ENCODE measurements at places on chromosomes 1 and 21.

GRCh38 chr1:117627546-117628130, 21.8 kb downstream of the TENT5C start:
- no peak for DNase-seq

DNA sequence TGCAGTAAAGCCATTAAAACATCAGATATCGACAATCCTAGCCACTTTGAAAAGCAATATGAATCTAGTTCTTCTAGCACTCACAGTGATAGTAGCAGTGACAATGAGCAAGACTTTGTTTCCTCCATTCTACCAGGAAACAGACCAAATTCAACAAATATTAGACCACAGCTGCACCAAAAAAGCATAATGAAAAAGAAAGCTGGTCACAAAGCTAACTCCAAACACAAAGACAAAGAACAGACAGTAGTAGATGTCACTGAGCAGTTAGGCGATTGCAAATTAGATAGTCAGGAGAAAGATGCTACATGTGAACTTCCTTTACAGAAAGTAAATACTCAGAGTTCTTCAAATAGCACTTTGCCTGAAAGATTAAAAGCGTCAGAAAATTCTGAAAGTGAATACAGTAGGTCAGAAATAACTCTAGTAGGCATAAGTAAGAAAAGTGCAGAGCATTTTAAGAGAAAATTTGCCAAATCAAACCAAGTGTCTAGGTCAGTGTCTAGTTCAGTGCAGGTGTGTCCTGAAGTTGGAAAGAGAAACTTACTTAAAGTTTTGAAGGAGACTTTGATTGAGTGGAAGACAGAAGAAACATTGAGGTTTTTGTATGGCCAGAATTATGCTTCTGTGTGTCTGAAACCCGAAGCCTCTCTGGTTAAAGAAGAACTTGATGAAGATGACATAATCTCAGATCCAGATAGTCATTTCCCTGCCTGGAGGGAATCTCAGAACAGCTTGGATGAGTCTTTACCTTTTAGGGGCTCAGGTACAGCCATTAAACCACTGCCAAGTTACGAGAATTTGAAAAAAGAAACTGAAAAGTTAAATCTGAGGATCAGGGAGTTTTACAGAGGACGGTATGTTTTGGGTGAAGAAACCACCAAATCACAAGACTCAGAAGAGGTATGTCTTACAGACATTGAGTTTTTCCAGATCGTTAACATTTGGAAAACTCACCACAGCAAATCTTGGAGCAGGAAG, 24.9 kb downstream of the RPAP2 start:
- DNase-seq: no peak

DNA sequence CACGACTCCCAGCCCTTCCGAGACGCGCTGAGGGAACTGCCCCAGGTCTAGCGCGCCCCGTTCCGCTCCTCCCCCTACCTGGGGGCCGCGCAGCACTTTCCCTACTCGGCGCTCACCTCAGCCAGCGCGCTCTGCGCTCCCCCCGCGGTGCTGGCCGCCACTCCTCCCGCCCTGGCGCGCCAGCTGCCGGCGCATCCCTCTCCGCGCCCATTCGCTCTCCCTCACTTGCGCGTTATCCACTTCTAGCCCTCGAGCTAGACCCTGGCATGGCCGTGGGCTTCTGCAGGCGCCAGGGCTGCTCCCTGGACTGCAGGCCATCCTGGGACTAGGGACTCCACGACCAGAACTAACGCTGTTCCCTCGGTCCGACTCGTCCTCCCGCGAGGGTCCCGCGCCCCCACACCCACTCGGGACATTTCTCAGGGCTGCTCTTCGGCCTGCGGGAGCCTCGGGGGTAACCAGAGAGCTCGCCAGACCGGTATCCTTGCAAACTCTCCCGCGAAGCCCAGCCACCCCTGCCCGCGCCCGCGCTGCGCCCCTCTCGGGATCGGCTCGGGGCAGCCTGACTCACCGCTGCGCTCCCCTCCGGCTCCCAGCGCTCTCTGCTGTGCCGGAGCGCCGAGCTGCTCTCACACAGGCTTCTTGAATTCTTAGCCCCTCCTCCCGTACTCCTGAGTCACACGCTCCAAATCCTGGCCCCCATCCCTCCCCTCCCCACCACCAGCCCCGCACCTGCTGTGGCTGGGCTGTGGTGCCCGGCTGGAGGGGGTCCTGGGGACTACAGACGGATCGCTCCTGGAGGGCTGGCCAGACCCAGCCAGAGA, at the start of gene NGF:
TSS of gene NGF (minus strand) at position 617 of the 824 bp plus-strand sequence. CDS start 51,454 bp downstream, outside the sequence.
- DNase-seq: peak; percentile 78

DNA sequence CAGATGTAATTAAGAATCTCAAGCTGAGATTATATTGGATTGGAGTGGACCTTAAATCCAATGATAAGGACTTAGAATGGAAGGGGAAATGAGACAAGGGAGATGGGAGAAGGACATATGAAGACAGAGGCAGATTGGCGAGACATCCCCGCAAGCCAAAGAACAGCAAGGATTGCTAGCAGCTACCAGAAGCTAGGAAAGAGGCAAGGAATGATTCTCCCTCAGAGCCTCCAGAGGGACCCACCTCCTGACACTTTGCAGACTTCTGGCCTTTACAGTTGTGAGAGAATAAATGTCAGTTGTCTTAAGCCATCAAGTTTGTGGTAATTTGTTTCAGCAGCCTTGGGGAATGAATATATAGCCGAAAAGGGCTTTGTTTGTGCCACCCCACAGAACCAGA, 20.7 kb downstream of the METTL13 start:
- DNase-seq: no peak

- DNase-seq: peak; percentile 44
Measured at GRCh38 chr1:205791568-205792180, 16.4 kb upstream of the RAB29 start.

DNA sequence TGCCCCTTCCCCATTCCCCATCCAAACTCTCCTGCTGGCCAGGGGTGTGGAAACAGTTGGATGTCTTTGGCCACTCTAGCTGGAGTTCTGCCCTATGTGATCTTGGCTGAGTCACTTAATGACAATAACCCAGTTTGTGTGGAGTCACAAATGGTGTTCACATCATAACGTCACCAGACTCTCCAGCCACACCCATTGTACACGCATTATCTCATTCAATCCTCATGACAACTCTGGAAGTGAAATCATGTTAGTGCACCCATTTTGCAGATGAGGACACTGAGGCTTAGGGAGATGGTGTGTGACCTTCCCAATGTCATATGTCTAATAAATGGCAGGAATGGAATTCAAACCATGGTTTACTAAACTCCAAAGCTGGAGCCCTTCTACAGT, 1.2 kb upstream of the CDA start:
- DNase-seq: peak; percentile 63

- DNase-seq: no peak
Measured at GRCh38 chr1:56410405-56410804, 169.0 kb downstream of the PLPP3 start.

DNA sequence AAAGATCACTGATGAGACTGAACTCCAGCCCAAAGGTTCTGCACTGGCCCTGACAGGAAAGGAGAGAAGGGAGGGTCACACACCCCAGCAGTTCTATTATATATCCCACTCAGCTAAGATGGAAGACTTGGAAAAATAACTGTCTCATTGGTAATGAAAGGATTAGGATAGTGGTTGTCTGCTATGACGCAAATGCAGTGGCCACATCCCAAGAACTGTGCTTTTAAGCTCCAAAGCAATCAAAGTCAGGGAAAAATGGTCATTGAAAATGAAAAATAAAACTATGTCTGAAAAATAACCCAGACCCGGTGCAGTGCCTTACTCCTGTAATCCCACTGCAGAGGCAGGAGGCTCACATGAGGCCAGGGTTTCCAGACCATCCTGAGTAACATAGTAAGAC, 31.0 kb downstream of the PSMG1 start:
- DNase-seq: no peak

Data from IMR-90 (cell line).